ENCODE measurements at places on chromosomes 1 and 21.
A peak's percentile ranks its signal among the peaks of the same experiment; 100 is the strongest.

GRCh38 chr1:212938846-212939245 lies 11.5 kb upstream of the VASH2 start:
- DNase-seq, result no peak

- DNase-seq, result no peak
These were observed 5.2 kb upstream of the SH3GLB1 start for GRCh38 chr1:86699186-86699585.

- DNase-seq, result no peak
These were observed 755 bp downstream of the SCMH1 start for GRCh38 chr1:41241354-41241748.

GRCh38 chr1:229287267-229287666 lies 16.4 kb downstream of the RAB4A start:
- DNase-seq, result no peak

DNA sequence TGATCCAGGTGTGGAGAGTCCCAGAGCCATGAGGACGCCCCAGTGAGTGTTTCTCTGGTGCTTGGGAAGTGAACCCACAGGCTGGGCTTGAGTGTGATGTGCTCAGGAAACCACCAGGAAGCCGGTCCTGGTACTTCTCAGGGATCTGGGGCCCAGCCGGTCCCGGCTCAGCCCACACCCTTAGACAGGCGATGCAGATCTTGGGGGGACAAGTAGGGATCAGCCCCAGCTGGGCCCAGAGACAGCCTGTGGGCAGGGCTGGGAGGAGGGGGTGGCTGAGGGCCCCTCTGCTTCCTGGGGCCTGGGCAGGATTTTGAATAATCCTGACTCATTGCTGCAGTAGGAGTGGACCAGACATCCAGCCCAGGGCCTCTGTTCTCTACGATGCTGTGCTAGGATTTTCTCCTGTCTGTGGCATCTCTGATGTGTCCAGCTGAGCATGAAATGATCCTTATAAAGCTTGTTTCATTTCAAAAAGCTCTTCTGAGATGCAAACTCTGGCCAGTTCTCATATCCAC lies 698.0 kb downstream of the PTPRU start:
- DNase-seq, result no peak

- no peak for DNase-seq
These were observed 5.5 kb upstream of the ZMYM6 start for GRCh38 chr1:35037206-35037605.

GRCh38 chr1:208787219-208787618 lies 543.0 kb upstream of the PLXNA2 start:
- no peak for DNase-seq

DNA sequence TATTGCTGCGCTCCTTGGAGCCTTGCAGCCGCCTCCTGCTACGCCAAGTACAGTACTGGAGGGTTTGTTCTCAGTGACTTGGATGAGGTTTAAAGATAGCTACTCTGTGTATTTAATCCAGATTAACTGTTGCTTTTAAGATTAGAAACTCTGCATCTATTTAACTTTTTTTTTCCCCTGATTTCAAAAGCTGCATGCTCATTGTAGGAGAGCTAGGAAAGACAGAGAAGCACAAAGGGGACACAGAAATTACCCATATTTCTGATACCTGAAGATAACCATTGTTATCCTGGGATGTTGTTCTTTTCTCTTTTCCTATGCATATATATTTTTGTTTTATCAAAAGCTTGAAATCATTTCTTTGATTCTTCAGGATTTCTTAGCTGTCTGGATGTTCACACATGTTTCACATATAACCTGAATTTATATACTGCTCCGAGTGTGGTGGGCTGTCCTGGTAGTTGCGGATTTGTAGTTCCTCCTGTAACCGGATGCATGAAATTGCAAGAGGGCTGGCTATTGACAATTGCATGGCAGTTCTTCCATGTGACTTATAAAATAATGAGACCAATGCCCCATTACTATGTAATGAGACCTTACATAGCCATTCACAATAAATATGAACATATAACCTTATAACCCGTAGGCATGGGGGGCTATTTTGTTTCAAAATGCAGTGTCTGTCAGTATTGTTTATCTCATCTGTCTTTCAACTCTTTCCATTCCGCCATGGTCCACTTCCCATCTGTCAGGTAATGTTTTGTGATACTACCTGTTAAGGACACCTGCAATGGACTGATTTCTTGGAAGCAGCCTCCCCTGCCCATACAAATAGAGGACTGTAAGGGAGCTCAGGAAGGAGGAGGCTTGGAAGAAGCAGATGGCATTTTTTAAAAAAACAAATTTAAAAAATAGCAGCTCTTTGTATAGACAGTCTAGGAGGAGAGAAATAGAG lies 1.4 kb downstream of the RAVER2 start:
- no peak for DNase-seq

DNA sequence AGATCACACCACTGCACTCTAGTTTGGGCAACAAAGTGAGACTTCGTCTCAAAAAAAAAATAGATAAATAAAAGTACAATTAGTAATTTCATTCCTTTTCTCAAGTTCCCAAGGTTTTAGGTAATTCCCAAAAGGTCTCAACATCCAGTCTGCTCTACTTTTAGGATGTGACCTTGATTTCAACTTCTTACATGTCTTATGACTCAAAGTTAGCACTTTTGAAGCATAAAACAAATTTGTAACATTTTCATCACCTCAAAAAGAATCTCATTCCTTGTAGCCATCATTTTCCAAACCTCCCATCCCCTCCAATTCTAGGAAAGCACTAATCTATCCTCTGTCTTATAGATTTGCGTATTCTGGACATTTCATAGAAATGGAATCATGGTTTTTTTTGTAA lies 32.2 kb downstream of the SNX27 start:
- no peak for DNase-seq

- DNase-seq, result no peak
These were observed 8.1 kb upstream of the PRDM16 start for GRCh38 chr1:3060601-3061551.

GRCh38 chr1:198904321-198904720 lies 265.5 kb downstream of the PTPRC start:
- DNase-seq, result no peak

GRCh38 chr1:212769459-212770167 lies 22.0 kb downstream of the NSL1 start:
- no peak for DNase-seq

DNA sequence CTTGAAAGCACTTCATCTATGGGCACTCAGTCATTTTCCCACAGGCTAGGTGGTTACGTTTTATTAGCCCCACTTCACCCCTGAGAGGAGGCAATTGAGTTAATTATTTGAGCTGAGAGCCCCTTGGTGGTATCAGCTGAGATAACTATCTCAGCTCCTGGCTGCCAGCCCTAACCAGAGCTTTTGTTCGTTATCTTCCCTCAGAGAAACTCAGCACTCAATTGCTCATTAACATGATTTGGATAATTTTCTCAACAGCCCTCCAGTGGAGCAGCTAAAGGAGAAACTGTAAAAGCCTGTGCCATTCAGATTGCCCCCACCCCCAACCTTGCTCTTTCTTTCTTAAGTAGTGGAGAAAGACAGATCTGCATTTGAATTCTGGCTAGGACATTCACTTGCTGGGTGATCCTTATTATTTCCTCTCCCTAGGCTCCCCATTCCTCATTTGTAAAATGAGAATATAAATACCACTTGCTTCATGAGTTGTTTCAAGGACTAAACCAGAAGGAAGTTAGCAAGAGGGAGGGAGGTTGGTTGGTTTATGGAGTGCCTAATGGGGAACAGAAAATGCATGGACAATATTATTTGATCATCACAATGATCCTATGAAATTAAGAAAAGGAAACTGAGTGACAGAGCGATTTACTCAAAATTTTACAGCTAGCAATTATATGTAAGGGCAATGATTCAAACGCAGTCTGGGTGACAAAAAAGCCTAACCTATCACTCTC lies 218.7 kb upstream of the FGGY start:
- no peak for DNase-seq

- DNase-seq, result no peak
These were observed 130.8 kb downstream of the BEND5 start for GRCh38 chr1:48645883-48646282.

- DNase-seq, result no peak
These were observed 3.0 kb upstream of the PGM1 start for GRCh38 chr1:63590166-63590560.

DNA sequence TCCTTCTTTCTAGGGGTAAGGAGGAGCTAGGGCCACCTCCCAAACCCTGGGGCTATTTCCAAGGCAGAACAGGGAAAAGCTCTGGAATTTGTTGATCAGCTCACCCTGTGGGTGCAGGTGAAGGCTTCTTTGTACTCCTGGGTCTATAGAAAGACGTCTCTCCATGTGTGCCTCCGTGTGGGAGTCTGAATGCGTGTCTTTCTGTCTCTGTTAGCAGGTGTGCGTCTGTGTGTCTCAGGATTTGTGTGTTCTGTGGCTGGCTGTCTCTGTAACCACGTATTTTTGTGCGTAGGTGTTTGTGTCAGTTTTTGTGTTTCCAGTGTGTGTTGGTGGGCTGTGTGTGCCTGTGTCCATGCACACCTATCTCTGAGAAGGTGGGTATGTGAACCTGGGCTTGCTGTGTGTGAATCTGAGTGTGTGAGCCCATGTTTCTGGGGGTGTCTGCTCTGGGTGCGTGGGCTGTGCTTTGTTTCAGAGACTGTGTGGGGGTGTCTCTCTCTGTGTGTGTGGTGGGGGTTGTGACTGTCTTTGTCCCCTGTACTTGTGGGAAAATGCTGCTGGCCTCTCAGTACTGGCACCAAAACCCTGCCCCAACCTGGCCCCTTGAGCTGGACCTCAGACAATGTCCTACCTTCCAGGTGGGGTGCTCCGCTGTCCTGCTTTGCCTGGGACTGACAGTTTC lies 12.7 kb upstream of the ETV3L start:
- DNase-seq, result no peak

GRCh38 chr1:41891199-41891896 lies 27.4 kb downstream of the HIVEP3 start:
- peak; percentile 24 for DNase-seq

GRCh38 chr1:165843304-165843703 lies 15.9 kb downstream of the UCK2 start:
- no peak for DNase-seq

- DNase-seq, result no peak
These were observed 773 bp downstream of the RABIF start for GRCh38 chr1:202888221-202888530.

DNA sequence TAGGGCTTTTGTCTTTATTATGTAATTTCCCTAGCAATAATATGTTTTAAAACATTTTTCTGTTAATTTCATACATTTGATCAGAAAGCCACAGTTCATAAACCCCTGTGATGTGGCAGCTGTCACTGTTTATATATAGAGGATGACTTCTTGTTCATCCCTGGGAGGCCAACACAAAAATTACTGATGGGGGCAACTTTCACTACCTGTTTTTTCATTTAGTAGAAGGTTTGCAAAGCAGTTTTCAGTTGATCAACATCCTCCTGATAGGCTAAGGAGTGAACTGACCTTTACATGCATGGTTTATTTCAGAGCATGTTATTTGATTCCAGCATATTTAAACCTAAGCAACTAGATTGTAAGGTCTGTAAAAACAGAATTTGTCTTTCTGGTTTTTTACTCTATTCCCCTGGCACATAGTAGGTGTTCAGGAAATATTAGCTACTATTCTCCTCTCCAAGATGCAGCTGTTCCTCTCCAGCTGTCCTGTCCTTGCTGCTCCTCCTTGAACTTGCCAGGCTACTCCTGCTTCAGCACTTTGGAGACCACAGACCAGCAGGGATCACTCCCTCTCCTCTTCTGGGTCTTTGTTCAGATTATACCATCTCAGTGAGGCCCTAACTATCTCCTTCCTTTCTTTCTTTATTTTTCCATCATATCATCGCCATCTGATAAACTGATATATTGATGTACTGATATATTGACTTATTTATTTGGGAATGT lies 54.7 kb downstream of the ROR1 start:
- no peak for DNase-seq

All from hypothalamus (tissue), 51 donors.